Activated CD4-positive, alpha-beta T cell treated with anti-CD3 and anti-CD28 coated beads, Interleukin-2, amount 50 U/mL, for 24 hours (primary cell): ENCODE measurements at places on chromosomes 16 and 17.

- no peak for DNase-seq
Measured at GRCh38 chr16:11852092-11852809, 909 bp upstream of the RSL1D1 start.

- DNase-seq = no peak
Measured at GRCh38 chr16:88967830-88968588, 9.0 kb downstream of the CBFA2T3 start.

GRCh38 chr16:62596584-62596983 is 560.3 kb upstream of the CDH8 start:
- no peak for DNase-seq

DNA sequence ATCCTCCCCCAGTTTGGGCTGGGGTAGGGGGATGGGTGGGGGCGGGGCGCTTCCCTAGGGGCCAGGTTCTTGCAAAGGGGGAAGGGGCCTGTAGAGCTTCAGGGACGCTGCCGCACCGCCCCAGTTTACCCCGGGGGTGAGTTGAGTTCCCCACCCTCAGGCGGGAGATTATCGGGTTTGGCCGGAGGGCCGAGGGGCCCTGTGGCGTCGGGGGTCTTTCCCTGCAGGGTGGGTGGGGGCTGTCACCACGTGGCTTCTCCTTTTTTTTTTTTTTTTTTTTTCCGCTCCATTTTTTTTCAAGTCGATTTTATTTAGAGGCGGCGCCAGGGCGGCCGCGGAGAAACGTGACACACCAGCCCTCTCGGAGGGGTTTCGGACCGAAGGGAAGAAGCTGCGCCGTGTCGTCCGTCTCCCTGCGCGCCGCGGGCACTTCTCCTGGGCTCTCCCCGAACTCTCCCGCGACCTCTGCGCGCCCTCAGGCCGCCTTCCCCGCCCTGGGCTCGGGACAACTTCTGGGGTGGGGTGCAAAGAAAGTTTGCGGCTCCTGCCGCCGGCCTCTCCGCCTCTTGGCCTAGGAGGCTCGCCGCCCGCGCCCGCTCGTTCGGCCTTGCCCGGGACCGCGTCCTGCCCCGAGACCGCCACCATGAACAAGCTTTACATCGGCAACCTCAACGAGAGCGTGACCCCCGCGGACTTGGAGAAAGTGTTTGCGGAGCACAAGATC is at the start of gene IGF2BP1:
IGF2BP1 (plus strand) TSS at position 283 of the 724 bp plus-strand sequence; CDS start at position 644, 361 bp downstream.
- no peak for DNase-seq

DNA sequence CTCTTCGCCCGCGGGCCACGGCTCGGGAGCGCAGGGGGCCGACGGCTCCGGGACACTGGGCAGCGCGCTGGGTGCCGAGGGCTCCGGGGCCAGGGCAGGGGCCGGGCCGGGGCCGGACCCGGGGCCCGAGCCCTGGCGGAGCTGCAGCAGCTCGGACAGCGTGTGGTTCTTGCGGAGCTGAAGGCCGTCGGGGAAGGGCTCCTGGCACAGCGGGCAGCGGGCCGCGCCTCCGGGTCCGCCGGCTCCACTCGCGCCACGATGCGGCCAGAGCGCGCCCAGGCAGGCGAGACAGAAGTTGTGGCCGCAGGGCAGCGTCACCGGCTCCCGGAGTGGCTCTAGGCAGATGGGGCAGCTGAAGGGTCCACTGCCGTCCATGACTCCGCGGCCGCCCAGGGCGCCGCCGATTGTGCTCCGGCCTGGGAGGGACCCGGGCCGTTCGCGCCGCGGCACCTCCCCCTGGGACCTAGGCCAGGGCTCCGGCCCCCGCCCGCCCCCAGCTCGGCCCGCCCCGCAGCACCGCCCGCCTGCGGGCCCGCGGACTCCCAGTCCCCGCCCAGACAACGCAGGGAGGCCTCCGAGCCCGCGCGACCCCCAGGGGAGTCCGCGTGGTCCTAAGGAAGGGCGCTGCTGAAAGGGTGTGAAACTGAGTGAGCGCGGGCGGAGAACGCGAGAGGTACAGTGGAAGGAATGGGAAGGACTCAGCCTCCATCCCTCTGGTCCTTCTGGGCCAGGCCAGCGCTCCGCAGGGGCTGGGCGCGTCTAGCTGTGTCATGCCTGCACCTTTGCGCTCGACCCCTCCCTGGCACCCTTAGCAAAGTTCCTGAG is at the start of gene TRIM47:
TRIM47 (minus strand) TSS at position 408 of the 825 bp plus-strand sequence; CDS start at position 375, 33 bp downstream.
- no peak for DNase-seq

- DNase-seq = no peak
Measured at GRCh38 chr16:23039118-23039517, 110.1 kb downstream of the USP31 start.

- DNase-seq = peak; percentile 40
Measured at GRCh38 chr17:66633317-66633965, 201.5 kb upstream of the CACNG5 start.

GRCh38 chr17:17766744-17767120 is 70.1 kb downstream of the SREBF1 start:
- no peak for DNase-seq
